ENCODE measurements at places on chromosomes 11 and 22.

DNA sequence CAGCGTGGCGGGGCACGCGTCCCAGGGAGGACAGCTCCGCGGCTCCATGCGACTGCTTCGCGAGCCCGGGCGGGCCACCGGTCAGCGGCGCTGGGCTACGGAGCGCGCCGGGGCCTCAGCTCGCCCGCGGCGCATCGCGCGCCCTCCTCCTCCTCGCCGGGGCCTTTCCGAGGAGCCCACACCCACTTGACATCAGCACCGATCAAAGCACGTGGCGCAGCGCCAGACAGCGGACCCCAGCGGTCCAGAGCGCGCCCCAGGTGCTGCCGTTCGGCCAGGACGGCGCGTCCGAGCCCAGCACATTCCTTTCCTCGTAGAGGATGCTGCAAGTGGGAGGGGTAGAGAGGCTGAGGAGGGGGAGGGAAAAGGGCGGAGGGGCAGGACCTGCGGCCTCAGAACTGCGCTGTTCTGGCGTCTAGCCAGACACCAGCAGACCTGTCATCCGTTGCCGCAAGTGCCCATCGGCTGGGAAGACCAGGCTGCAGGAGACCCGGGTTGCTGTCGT is 88.6 kb downstream of the PLEKHA7 start:
- DNase-seq, result no peak

- no peak for DNase-seq
Observed at GRCh38 chr22:23698094-23698493, 7.3 kb downstream of the RGL4 start.

- no peak for DNase-seq
Observed at GRCh38 chr11:10503221-10503620, 37.8 kb downstream of the RNF141 start.

GRCh38 chr11:29482510-29482909 is 534.3 kb downstream of the KCNA4 start:
- no peak for DNase-seq

- DNase-seq, result no peak
Observed at GRCh38 chr22:48333816-48334735, 1493.6 kb downstream of the BRD1 start.

- no peak for DNase-seq
Observed at GRCh38 chr22:38467438-38467903, 425 bp upstream of the KDELR3 start.

GRCh38 chr22:49753961-49754695 is 73.5 kb downstream of the BRD1 start:
- DNase-seq, result no peak

- DNase-seq, result no peak
Observed at GRCh38 chr11:30111786-30112185, 95.0 kb upstream of the KCNA4 start.

- DNase-seq, result no peak
Observed at GRCh38 chr11:118341815-118342489, 553 bp downstream of the CD3D start.

DNA sequence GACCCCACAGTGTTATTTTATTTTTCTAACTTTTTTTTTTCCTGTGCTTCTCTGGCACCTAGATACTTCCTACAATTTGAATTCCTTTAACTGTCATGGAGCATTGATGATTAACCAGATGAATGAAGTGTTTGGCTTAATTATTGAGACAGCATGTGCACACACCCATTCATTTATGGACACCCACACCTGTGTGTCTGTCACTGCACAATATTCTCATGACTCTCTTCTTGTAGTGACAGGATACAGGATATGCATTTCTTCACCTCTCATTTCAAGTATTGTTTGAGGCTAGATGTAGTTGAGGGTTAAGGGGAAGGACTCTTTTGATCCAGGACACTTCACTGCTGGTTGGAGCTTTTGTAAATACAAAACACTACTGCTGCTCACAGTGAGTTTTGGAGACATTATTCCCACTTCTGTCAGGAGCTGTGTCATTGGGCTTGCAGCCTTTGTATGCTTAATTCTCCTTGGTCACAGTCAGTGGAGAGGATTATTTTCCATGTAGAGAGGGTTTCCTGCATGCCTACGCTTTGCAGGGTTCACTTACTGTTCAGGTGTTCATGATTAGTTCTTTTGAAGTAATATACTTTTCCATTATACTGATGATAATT is 33.5 kb downstream of the SPECC1L start:
- DNase-seq, result no peak

DNA sequence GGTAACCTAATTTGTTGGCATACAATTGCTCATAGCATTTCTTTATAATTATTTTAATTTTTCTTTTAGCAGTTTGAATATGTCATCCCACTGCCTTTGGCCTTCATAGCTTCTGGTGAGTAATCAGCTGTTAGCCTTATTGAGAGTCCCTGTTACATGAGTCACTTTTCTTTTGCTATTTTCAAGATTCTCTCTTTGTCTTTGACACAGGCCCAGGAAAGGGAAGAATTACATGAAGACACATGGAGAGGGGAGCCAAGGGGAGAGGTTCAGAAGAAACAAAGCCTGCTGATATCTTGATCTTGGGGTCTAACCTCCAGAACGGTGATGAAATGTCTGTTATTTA is 418.2 kb downstream of the METTL15 start:
- no peak for DNase-seq

DNA sequence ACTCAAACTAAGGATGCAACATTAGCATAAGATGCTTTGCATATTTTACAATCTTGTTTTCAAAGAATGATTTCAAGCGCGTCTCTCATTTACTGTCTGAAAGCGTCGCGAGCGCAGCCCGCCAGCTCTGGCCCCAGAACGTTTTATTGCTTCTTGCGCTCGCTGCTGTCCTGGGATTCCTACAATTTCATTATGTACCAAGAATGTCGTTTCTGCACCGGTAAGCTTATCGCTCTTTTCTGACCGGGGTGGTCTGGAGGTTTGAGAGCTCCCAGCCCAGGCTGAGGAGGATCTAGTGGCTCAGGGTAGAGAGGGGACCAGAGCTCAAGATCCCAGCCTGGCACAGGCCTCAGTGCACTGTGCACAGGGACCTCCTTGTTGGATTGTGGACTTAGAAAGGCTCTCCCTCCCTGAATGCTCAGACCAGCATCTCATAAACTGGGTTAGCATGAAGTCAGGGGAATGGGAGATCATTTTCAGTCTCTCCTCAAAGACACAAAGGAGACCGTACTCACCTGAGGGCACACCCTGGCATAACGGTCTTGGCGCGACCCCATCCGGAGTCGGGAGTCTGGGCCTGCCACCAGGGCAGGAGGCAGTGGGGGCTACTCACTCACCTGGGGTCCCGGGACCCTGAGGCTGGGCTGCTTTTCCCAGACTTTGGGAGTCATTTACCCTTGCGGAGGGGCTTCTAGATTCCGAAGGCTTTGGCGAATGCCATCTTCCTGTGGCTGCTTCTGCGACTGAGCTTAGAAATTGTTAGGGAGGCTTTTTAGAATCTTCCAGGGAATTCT is 817.4 kb downstream of the BRD1 start:
- DNase-seq, result no peak

DNA sequence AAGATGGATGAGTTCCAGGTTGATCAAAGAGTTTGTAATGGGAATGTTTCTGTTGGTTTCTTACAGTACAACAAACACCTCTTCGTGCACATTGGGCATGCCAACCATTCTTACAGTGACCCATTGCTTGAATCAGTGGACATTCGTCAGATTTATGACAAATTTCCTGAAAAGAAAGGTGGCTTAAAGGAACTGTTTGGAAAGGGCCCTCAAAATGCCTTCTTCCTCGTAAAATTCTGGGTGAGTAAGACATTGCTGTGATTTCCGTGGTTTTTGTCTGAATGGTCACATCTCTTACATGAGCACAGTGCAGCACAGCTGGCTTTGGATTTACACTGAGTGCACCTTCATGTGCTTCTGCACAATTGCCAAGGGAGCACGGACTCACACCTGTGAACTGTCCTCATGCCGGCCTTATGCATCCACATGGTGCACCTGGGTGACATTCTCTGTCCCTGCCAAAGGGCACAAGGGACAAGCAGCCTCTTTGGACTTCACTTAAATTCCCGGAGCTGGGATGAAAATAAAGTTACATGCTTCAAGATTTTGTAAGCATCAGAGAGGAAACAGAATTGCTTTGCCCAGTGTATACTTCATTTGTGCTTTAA is 107.1 kb upstream of the RASSF10 start:
- DNase-seq, result no peak

- no peak for DNase-seq
Observed at GRCh38 chr22:40042312-40042711, 47.6 kb downstream of the FAM83F start.

- DNase-seq, result no peak
Observed at GRCh38 chr11:106728859-106729258, 289.4 kb downstream of the GUCY1A2 start.

GRCh38 chr11:115776916-115777315 is 272.7 kb upstream of the CADM1 start:
- DNase-seq, result no peak

DNA sequence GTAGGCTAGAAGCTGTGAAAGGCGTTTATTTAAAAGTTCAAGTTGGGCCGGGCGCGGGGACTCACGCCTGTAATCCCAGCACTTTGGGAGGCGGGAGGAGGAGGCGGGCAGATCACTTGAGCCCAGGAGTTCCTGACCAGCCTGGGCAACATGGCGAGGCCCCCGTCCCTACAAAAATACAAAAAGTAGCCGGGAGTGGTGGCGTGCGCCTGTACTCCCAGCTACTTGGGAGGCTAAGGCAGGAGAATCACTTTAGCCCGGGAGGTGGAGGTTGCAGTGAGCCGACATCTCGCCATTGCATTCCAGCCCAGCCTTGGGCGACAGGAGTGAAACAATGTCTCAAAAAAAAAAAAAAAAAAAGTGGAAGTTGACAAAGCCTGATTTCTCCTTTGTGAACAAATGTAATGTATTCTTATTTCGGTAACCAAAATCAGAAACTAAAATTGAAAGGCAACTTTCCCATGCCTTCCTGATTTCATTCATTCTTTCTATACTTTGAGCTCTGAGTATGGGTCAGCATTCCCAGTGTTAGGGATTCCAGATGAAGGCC is 825 bp downstream of the PTPMT1 start:
- DNase-seq, result no peak

DNA sequence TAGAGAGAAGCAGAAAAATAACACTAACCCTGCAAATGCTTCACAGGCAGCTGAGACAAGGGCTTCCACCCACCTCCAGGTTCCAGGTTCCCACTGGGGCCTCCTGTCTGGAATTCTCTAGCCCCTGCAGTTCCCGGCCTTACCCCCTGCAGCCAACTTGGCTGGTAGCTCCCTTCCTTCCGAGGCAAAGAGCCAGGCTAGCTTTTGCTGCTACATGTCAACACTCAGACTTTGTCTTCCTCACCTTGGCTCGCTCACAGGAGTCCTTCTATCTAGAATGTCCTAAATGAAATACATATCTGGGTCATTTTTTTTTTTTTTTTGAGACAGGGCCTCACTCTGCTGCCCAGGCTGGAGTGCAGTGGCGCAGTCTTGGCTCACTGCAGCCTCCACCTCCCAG is 9.9 kb upstream of the TTLL1 start:
- DNase-seq, result no peak

GRCh38 chr11:105315287-105315686 is 175.7 kb upstream of the CARD18 start:
- DNase-seq, result no peak

DNA sequence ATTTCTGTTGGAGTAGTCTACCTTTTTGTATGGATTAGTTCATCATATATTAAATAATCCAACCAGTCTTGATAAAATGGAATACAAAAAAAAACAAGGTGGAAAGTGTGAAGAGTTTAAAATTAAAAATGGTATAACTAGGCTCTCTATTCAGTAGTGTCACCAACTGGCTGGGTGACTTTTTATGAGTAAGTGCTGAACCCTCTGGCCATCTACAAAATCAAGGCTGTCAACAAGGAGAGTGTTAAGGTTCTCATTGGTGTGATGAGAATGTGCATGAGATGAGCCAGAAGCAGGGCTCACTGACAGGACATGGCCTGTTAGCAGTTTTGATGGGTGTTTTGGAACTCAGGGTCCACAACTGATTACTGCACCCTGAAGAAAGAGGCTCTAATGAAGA is 343.2 kb downstream of the AASDHPPT start:
- no peak for DNase-seq

GRCh38 chr11:19988598-19988997 is 171.7 kb downstream of the DBX1 start:
- DNase-seq, result no peak

DNA sequence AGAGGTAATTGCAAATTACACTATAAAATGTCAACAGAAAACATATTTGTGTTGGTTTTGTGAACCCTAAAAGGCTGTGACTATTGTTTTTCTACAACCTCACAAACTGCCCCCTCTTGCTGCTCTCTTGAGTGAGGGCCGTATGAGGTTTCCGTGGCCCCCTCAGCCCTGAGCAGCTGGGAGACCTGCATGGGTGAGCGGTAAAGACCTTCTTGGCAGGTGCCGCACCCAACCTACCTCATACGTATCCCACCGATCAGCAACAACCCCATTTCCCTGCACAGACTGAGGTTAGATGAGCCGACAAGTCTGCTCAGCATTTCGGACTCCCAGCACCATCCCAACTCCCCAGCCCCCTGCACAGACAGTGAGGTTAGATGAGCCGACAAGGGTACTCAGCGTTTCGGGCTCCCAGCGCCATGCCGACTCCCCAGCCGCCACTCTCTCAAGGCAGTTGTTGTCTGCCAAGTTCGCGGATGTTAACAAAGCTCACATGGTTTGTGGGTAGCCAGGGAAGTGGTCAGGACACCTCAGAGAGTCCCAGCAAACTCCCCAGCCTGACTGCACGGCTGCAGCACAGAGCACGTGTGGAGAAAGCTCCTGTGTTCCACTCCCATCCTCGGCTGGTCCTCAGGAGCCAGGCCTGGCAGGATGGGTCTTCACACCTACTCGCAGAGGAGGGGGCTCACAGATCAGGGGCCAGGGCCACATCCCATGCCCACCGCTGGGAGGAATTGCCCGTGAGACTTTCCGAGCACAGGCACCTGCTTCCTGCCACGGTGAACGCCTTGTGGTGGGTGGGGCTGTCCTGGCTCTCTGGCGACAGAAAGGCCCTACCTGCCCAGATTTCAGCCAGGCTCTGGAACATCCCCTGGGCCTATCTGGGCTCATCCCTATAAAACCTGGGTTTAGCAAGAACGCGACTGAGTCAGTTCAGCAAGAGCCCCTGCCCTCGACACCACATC is 502.9 kb downstream of the BRD1 start:
- DNase-seq, result no peak

- DNase-seq, result no peak
Observed at GRCh38 chr11:92311616-92312449, 87.2 kb downstream of the FAT3 start.
